ENCODE measurements at places on chromosomes 12 and 14.

- no peak for DNase-seq
These were observed 20.1 kb upstream of the ANO2 start for GRCh38 chr12:5964913-5965900.

DNA sequence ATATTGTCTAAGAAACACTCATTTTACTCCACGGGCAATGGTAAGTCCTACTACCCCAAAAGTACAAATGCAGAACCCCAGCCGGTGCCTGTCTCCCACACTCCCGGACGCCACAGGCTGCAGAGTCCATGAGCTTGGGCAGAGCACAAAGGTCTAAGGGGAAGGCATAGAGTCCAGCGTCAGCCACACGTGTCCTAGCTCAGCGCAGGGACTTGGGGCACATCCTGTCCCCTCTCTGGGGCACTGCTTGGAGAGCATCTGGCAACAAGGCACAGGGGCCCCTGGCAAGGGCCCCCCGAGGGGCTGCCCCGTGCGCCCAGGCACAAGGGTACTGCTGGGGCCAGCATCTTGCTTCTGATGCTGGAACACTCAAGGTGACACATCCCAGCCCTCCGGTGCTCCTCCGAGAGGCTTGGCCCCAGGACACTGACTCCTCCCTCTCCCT lies 58.4 kb downstream of the BCL11B start:
- no peak for DNase-seq

GRCh38 chr14:96285667-96286066 lies 29.7 kb downstream of the BDKRB1 start:
- DNase-seq: no peak

DNA sequence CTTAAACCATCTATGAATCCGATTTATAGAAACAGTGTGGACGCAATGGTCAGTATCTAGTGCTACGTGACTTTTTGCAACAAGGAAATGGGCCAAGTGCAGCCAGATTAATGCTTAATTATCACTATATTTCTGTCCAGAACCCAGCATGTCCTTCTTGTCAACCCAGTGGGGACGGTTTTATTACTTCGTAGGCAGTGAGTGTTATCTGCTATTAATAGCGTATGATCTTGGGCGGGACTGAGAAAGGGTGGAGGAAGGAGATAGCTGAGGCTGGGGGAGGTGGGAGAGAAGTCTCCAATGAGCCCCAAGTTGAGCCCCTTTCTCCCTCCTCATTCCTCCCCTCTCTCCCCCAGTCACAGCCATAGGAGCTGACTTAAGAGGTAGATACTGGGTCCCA lies 59.7 kb upstream of the FAM222A start:
- DNase-seq: no peak

- DNase-seq: no peak
These were observed 192.4 kb downstream of the FUT8 start for GRCh38 chr14:65604936-65605335.

GRCh38 chr12:95214466-95214865 lies 2.8 kb downstream of the FGD6 start:
- no peak for DNase-seq

GRCh38 chr12:21559855-21560569 lies 33.9 kb downstream of the SPX start:
- no peak for DNase-seq

GRCh38 chr14:44170101-44170500 lies 337.0 kb downstream of the FSCB start:
- no peak for DNase-seq

DNA sequence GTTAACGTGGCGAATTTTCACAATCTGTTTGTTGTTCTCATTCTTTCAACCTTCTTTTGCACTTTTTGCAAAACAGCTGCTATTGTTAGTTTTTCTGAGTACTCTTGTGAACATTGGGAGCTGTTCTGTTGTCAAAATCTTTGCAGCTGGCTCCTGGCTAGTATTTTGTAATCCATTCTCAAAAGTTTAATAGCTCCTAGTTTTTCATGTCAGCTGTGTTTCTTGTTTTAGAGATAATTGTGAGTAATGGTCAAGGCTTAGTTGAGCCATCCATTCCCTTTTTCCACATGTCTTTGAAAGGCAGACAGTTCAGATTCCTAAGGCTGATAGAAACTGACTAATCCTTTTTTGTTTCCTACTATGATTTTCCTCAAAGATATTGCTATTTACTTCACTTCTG lies 39.1 kb upstream of the CRADD start:
- DNase-seq: no peak

GRCh38 chr12:87953256-87953860 lies 75.8 kb downstream of the C12orf50 start:
- DNase-seq: peak; percentile 32

GRCh38 chr12:131674373-131674772 lies 36.5 kb upstream of the SFSWAP start:
- DNase-seq: no peak

DNA sequence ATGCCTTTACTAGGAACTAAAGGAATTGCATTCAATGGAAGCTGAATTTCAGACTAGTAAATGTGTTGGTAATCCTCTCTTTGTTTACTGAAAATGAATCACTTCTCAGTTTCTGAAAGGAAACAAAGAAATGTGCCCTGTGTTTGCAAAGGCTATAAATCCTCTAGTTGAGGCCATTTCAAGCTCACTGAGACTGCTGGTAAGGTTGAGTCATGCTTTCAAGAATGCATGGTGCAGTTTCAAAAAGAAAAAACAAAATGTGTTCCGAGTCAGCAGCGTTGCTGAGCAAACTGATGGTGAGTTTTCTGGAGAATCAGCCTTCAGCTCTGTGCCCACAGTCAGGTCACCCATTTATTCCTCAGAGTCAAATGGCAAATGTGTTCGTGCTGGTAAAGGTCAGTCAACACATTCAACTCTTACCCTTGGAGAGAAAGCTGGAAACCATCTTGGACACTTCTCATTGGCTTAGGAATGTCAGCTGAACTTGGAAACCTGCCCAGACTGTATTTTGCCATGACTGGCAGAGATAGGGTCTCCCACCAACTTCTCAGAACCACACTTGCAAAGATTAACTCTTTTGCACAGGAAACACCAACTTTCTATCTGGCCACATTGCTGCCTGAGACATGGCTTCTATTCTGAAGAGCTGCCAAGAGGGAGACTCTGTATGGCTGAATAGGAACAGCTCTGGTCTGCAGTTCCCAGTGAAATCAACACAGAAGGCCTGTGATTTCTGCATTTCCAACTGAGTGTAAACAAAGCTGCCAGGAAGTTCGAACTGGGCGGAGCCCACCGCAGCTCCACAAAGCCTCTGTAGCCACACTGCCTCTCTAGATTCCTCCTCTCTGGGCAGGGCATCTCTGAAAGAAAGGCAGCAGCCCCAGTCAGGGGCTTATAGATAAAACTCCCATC lies 484.4 kb downstream of the ATP23 start:
- DNase-seq: peak; percentile 20

GRCh38 chr14:86823581-86823980 lies 1169.4 kb downstream of the GALC start:
- no peak for DNase-seq

GRCh38 chr14:32201816-32202490 lies at the start of gene RNU6-7:
TSS of gene RNU6-7 (plus strand) at chr14:32202045.
- DNase-seq: peak; percentile 41

DNA sequence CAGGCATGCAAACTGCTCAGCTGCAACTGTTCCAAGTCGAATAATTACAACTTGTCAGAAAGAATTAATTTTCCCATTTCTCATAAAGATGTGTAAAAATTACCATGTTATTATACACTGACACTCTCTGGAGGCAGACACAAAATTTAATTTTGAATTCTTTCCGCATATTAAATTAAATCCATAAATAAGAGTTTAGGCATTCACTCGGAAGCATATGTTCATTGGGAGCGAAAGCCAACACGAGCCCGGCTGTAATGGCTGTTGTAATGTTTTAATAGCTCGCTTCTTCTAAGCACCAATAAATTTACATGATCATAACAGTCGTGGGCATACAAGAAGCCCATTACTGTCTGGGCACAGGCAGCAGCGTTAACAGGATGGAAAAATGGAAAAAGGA lies 189.6 kb upstream of the SOX5 start:
- no peak for DNase-seq

DNA sequence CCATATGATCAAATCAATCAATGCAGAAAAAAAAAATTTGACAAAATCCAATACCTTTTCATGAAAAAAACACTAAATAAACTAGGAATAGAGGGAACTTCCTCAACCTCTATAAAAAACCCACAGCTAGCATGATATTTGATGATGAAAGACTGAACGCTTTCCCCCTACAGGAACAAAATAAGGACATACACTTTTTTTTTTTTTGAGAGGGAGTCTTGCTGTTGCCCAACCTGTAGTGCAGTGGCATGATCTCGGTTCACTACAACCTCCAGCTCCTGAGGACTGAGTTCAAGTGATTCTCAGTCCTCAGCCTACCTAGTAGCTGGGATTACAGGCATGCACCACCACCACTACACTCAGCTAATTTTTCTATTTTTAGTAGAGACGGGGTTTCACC lies 17.9 kb upstream of the CAMKK2 start:
- no peak for DNase-seq

- no peak for DNase-seq
These were observed 10.6 kb downstream of the MYO1H start for GRCh38 chr12:109358154-109358869.

- DNase-seq: no peak
These were observed 27.7 kb downstream of the CCDC85C start for GRCh38 chr14:99576304-99576703.

DNA sequence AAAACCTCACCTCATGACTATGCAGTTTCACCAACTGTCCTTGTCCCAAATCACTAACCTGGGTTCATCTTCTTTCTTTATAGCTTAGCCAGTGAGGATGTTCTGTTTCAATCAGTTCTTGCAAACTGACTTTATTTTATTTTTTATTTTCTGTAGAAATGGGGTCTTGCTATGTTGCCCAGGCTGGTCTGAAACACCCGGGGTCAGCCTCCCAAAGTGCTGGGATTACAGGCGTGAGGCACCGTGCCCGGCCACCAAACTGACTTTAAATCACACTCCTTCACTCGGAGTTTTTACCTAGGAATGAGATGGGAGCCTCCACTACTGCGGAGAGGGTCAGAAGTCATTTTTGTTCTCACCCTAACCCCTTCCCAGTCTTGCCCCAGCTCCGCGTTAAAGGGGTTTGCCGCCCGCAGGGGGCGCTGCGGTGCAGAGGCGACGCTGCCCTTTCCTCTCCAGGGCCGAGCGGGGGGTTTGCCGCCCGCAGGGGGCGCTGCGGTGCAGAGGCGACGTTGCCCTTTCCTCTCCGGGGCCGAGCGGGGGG lies 7.0 kb upstream of the B4GALNT3 start:
- DNase-seq: no peak

DNA sequence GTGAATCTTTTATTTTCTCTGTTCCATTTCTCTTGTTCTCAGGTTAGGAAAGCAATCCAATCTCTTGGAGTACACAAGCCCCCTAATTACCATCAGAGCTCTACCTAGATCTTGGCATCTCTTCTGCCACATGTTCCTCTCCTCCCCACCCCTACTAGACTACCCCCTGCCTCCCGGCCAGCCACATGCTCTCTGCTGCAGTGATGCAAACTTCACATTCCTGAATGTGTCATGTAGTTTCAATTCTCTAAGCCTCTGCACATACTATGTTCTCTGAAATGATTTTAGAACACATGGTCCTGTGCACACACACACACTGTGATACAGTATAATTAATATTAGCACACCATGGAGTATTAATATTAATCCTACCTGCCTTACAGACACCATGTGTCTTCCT lies 104.6 kb downstream of the EFCAB11 start:
- DNase-seq: no peak

- no peak for DNase-seq
These were observed 111.9 kb upstream of the C14orf180 start for GRCh38 chr14:104467641-104468040.

GRCh38 chr14:67881225-67881624 lies 61.6 kb downstream of the RAD51B start:
- DNase-seq: peak; percentile 28

DNA sequence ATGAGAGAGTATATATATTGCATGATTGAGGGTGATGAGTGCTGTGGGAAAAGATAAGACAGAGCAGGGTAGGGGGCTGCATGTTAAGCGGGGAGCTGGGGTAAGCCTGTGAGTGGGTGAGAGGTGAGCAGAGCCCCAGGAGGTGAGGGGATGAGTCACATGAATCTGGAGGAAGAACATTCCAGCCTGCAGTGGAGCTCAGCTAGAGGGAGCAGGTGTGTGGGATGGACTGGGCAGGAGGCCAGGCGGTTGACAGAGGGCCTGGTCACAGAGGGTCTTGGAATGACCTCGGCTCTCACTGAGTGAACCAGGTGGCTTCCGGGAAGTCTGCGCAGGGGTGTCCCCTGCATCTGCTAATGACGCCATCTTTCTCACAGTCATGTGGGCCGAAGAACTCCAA lies 44.4 kb downstream of the GIT2 start:
- no peak for DNase-seq

DNA sequence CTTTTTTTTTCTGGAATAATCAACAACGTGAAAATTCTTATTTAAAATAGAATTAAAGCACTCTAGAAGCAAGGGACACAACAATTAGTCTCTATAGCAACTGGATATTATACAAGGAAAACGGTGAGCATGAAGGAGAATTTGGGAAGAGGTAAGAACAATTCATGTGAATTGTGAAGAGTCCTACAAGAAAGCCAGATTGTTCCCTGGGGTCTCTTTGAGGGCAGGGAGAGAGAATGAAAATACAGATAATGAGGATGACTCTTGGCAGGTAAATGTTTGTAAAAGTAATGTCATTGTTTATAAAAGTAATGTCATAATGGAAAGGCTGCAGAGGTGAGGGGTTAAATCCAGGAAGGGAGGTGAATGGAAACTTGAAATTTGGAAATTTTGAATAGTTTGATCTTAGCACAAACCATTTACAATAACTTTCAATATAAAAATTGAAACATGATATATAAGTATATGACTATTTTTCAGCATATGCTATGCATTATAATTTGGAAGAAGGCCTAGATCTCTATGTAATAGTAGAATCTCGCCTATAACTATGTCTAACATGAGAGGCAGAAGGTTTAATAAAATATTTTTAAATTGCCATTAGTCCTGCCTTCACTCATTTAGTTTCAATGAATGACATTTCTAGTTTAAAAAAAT lies 378.8 kb upstream of the DCN start:
- DNase-seq: no peak

DNA sequence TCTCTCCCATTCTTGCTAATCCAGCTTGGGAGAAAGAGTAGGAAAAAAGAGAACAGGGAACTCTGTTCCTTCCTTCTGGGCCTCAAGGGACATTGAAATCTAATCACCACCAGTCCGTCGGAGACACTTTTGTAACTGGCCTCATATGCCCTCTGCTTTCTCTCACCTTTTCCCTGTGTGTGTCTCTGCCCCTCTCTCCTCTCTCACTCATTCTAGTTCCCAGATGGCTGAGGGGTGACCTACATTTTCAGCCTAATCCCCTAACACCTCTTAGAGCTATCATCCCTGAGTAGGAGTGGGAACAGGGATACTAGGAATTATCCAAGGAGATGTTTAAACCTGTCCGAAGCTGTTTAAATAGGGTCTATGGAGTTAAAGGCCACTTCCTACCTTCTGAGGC lies 8.9 kb upstream of the PCK2 start:
- DNase-seq: no peak

All from Jurkat, Clone E6-1 (cell line).